Naive thymus-derived CD4-positive, alpha-beta T cell (primary cell): ENCODE measurements at places on chromosomes 7 and 10. TPM values are rescaled to one million over a fixed set of nuclear protein-coding genes. Genes with fewer than 3 reads are reported as not detected.

SPDYE8 gene
- not detected for total RNA-seq

ANKRD7 gene
- total RNA-seq = not detected in 2 replicates

- DNase-seq = no peak
Observed at GRCh38 chr10:91901784-91902677, 7.3 kb downstream of the FGFBP3 start.

DNA sequence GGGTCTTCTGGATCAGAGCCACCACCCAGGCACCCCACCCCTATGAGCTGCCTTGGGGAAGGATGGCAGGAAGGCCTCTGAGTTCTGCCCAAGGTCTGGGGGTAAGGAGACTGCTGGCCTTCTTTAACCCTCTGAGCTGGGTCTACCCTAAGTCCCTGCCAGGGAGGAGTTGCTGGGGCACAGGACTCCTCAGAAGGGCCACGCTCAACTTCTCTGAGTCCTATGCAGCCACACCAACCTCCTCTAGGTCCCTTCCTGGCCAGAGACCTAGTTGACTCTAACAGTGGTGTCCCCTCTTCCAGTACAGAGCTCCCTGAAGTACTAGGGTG is 2.6 kb upstream of the NEURL1 start:
- DNase-seq = no peak

DNA sequence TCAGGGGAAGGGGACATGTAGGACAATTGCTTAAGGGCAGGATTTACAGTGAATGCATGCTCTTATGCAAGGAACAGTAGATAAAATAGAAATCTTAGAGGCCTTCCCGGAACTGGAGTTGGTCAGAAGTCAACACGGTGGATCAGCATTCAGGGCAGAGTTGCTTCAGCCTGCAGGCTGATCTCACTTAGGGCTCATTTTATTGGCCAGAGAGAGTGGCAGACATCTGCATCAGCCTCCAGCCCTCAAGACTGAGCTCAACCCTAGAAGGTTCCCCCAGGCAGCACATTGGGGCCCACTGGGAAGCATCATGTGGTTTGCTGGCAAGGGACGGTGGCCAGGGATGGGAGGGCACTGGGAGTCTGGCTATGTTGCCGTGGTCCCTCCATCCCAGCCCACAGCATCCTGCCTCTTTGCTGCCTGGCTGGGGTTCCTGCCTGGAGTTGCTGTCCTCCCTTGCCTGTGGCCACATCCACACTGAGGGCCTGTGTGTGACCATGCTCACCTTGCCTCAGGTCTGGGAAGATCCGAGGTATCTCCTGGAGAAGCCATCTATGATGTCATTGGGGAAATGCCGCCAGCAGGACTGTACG is 13.0 kb downstream of the SCART1 start:
- no peak for DNase-seq

GRCh38 chr7:47335557-47336471 is 246.1 kb downstream of the TNS3 start:
- no peak for DNase-seq

- DNase-seq = no peak
Observed at GRCh38 chr7:159066816-159067575, 77.7 kb downstream of the VIPR2 start.

DNA sequence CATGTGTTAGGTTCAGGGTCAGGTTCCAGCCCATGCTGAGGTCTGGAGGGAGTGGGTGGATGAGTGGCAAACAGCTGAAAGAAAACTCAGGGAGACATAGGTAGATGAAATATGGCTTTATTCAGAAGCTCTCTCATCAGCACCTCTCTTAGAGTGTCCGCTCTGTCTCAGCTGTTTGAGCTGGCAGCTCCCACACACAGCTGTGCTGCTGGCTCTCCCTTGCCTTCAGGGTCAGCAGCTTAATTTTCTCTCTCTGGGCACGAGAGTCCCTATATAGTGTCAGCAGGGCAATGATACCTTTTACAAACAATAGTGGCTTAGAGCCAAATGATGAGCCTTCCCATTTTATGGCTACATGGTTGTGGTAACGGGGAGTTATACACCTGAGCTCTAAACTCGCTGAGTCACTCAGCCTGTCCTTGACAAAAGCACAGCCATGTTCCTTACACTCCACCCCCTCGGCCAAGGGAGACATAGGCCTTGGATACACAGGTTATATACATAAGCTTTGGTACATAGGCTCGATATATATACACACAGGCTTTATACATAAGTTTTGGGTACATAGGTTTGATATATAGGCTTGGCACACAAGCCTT is 10.4 kb downstream of the RNF133 start:
- DNase-seq = no peak

DNA sequence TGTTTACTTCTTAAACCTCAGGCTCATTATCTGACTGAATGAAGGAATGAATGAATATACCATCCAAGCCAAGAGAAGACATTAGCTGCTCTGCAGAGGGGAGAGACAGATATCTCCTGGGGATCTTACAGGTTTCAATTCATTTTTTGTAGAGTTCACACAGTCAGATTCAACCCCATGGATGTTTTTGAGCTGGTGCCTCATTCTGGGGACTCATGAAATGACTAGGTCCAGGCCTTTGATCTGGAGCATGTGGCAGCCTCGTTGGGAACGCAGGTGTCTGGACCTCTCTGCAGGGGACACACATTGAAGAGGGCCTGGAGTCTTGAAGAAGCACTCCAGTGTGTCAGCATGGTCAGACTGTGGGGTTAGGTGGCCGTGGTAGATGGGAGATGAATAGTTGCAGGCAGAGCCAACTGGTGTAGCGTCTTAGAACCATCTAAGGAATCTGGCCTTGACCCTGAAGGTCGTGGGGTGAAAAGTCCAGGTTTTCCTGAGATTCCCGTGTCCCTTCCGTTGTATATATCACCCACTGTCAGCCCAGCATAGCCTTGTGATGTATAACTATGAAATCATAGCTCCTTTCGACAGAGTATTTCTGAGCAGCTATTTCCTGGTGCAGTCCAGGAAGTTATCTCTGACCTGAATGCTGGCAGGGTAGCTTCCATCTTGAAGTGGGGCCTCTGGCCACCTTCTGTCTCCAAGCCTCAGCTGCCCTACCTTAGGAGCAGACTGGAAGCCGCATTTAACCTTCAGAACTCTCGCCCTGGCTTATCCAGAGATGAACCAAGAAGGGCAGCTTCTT is 22.3 kb downstream of the BTBD16 start:
- DNase-seq = no peak

DNA sequence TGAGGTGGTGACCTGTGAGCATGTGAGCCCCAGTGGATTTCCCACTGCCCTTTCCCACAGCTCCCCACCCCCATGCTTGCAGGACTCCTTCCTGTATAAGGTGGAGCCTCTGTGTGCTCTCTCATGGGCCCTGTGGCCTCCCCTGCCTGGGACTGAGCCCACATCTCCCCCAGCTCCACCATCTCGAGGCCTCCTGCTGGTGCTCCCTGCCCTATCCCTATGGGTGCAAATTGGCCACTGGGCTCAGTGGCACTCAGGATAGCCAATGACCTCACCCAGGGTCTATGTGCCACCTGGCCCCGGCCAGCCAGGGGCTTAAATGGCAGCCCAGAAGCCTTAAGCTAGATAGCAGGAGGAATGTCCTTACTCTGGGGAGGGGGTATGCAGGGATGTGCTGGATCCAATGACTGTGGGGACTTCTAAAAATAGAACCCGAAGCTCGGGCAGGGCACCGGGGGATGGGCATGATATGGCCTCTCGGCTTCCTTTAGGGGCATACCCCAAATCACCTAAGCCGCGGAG is 2.0 kb downstream of the LDB3 start:
- no peak for DNase-seq
